Metanephros (tissue), 2 donors: ENCODE measurements at places on chromosomes 6 and 20. TPM values are rescaled to one million over a fixed set of nuclear protein-coding genes. Genes with fewer than 3 reads are reported as not detected.

CPXM1 gene
- total RNA-seq, result 146 TPM

GFOD1 gene
- 6.0 TPM for total RNA-seq

TNFRSF6B gene
- total RNA-seq, result 4.3 TPM

RAD21L1 gene
- not detected for total RNA-seq

LIME1 gene
- 7.5 TPM for total RNA-seq

GATA5 gene
- total RNA-seq, result 11.7 TPM

DOK5 gene
- total RNA-seq, result 13.8 TPM

TFAP2B gene
- total RNA-seq, result 4.7 TPM

OR2J3 gene
- total RNA-seq, result not detected

ZNF391 gene
- total RNA-seq, result 6.2 TPM
